Mucosa of descending colon (tissue), 3 donors: ENCODE measurements at places on chromosomes 7 and 10. TPM values are rescaled to one million over a fixed set of nuclear protein-coding genes. Genes with fewer than 3 reads are reported as not detected.

- no peak for DNase-seq
These were observed 41.4 kb downstream of the CSTF2T start for GRCh38 chr10:51658000-51658399.

GRCh38 chr7:106643216-106644000, 17.6 kb downstream of the CCDC71L start:
- no peak for DNase-seq

- no peak for DNase-seq
These were observed 397.8 kb downstream of the EXOC4 start for GRCh38 chr7:133650487-133651300.

DNA sequence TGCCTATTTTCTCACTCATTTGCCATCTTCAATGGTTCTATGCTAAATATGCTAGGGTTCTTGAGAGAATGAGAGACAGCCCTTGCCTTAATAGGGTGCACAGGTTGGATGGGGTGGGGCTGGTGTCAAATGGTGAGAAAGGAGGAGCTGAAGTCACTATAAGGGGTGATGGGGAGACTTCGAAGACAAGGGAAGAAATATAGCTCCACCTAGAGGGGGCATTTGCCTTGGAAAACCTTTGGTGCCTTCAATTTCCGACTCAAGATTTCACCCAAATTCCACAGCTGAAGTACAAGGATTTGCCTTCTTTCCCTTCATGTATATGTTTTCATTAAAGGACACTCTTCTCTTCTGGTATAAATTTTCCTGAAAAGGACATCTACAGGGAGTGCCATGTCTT, 5.6 kb downstream of the PTN start:
- DNase-seq = no peak

DNA sequence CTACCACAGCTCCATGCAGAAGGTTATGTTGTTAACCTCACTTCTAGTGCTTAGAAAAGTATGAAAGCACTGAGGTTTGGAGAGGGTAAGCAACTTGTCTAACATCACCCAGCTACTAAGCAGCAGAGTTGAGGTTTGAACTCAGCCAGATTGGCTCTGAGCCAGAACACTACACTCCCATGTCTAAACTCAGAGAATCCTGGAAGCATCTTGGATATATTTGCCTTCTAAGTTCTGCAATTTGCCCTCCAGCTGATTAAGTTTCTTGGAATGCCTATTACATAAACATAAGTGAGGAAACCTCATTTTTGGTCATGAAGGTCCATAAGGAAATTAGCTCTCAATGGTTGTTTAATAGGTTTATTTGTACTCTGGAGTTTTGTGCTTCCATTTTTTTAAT, 78.1 kb upstream of the PHYHIPL start:
- peak; percentile 17 for DNase-seq

DNA sequence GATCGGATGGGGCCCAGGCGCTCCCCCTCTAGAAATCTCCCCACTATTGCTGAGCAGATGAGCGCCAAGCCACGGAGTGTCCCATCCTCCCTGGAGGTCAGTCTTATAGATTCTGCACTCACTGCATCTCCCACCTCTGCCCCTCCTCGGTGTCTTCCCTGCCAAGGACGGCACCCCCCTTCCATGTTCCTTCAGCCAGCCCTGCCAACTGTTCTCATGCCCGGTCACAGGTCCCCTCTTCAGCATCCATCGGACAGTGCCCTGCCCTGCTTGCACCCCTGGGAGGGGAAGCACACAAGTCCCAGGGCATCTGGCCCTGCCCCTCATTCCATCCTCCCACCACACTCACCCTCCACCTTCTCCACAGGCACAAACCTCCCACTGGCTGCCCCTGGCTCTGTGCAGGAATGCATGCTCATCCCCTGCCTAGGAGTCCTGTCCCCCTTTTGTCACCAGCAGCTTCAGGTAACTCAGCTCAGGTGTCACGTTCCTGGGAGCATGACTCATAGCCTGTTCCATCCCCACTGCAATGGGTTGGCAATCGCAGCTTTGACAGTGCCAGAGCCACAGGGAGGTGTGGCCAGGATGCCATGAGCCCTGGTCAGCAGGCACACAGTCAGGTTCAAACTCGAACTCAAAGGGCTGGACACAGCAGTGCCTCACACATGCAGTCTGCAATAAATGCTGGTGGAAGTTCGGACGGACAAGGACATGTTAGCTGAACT, 234.7 kb upstream of the TCERG1L start:
- DNase-seq = no peak

DNA sequence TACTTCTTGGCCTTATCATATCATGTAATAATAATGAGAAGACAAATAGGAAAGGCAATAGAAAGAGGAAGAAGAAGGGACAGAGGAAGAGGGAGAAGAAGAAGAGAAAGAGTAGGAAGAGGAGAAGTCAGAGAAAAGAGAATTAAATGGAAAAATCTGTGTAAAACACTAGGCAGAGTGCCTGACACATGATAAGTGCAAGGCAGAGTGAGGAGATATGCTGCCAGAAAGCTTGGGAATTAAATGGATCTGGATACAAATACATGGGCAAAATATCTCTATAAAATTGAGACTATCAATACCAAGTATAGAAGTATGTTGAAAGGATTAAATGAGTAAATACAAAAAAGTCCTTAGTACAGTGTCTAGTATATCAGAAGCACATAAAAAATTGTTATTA, 124.8 kb downstream of the CACNA2D1 start:
- no peak for DNase-seq

DNA sequence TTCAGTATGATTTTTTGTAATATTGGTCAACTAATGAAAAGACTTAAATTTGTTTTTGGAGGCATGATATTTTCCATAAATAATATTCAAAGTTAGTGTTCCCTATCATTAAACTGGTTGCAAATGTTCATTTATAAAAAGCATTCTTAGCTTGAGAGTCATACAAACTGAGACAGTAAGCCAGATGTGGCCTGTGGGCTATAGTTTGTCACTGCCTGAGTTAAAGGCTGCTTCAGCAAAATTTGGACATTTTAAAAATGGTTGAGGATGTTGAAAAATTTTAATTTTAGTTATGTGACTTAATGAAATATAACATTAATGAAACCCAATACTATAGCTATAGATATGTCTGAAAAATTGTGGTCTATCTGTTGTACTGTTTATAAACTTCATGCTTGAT, 180.2 kb upstream of the CACNA2D1 start:
- DNase-seq = no peak

GRCh38 chr10:13604357-13605040, 17.7 kb downstream of the PRPF18 start:
- no peak for DNase-seq

DNA sequence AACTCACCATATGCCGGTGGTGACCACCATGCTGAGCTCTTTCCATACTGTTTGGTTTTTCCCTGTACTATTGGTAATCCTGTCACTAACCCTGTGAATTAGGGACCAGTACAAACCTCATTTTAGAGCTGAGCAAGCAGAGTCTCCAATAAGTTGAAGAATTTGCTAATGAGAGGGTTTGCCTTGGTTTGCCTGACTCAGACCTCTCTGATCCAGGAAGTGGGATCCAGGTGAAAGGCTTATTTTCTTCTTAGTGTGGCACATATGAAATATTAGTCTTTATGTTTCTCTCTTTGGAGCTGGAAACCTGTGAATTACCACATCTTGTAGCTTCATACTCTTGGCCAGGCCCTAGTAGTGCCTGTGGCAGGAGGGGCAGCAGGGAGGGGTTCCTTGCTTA, 114.1 kb upstream of the IGFBP3 start:
- DNase-seq = no peak

GRCh38 chr10:14812271-14812670, 25.6 kb downstream of the CDNF start:
- no peak for DNase-seq

DNA sequence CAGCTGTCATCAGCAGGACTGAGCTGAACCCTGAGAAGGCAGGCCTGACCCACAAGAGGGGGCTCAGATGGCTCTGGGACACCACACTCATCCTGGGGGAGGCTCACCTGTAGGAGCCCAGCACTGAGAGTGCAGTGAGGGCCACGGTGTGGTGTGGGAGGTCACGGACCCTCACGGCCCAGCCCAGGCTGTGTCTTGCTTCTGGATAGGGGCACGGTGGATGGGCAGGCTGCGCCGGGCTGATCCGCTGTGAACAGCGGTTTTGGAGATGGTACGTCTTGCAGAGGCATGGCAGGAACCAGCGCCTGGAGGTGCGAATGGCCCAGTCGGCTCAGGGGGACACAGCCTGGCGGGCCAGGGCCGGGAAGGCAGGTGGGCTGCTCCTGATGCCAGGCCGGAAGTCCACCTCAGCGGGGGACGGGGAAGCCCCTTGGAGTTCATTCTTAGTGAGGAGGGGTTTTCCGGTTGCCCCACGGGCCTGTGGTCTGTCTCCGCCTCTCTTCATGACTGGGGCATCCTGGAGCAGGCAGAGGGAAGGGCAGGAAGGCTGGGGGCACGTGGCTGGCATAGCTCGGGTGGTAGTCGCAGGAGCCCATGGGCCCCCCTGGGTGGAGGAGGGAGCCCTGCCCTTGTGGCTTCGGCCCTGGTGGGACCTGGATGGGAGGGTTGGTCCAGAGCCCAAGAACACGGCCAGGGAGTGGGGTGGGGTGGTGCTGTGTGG, 112.5 kb downstream of the UNCX start:
- no peak for DNase-seq

DNA sequence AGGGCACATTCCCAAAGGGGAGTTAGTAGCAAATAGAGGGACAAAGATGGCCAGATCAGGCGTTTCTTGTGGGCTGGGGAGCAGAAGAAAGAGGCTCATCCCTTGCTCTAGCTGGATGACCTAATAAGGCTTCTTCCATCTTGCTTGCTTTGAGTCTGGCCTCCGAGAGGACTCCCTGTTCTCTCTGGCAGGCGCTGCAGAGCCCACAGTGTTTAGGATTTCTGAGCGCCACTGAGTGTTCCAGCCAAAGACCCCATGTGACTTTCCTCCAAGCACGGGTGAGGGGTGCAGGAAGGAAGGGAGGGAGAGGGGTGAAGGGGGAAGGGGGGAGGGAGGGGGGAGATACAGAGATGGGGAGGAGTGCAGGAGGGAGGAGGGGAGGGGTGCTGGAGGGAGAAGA, 203.8 kb upstream of the SVIL start:
- no peak for DNase-seq

GRCh38 chr10:12025591-12025990, 17.0 kb downstream of the UPF2 start:
- DNase-seq = no peak

DNA sequence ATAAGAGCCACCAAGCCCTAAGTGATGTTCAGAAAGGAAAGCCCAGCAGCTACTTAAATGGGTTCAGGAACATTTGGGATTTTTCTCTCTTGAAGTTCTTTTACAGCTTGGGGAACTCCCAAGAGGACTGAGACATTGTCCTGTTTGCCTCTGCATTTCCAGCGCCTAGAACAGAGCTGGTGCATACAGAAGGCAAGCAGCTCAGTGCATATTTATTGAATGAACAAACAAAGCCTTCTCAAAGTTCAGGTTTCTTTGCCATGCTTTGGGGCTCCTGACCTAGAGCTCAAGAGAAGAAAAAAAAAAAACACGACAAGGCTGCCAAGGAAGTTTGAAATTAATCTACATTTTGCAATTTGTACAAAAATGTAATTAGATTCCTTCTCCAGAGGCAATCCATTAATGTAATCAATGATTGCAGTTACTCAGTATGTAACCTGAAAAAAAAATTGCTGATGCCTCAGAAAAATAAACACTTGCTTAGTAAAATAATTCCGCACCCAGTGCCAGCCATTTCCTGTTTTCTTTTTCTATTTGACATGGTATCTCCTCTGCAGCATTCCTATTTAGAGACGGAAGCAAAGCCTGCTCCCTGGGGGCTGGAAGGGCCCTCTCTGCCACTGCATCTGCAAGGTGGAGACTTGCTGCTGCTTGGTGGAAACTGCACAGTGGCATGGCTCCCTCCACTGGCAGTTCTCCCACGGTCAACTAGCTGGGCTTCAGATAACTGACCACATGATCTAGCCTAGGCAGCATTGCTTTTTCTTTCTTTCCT, 157.3 kb downstream of the TMEM178B start:
- DNase-seq = no peak

- DNase-seq = no peak
These were observed 345.9 kb downstream of the PLXDC2 start for GRCh38 chr10:20162123-20162522.

- no peak for DNase-seq
These were observed 106.5 kb upstream of the SEMA3C start for GRCh38 chr7:81025360-81025759.

- DNase-seq = no peak
These were observed 19.5 kb downstream of the GLI3 start for GRCh38 chr7:42217548-42217947.

DNA sequence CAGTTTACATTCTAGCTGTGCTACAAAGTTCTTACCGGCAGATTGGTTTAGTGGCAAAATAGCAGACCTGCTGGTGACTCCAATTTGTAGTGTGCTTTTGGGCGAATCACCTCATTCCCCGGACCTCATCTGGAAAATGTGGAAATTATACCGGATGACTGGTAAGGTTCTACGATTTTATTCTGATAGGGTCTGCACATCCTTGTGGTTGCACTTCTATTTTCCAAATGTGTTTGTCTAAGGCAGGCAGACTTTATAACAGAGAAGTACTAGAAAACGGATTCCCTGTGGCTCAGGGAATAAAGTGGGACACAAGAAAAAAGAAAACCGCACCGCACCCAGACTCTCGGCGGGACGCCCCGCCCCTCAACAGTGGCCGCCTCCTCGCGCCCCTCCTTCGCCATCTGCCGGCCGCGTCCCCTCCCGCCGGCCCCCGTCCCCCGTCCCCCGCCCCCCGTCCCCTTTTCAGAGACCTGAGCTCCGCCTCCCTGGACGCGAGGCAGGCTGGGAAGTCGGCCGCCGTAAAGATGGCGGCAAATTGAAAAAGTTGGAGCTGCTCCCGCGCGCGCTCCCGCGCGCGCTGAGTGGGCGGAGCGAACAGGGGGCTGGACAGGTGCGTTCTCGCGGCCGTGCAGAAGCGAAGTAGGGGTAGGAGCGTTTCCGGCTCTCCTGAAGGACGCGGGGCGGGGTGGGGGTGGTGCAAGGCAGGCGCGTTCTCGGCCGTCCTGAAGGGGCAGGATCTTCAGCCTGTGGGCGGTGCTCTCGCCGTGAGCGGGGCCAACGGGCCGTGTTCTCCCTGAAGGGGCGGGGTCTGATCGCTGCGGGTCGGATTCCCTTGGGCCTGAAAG, 532 bp upstream of the CCM2 start:
- DNase-seq = peak; percentile 99

The NUTM2A gene
- total RNA-seq = 2.4 TPM

The C7orf33 gene
- total RNA-seq = not detected

The AIMP2 gene
- total RNA-seq = 47.3 TPM

The ANKRD61 gene
- total RNA-seq = not detected

The SPDYE1 gene
- not detected for total RNA-seq

The APBB1IP gene
- 2.9 TPM for total RNA-seq

The CCL24 gene
- 3.4 TPM for total RNA-seq

The CAV1 gene
- total RNA-seq = 248 TPM

The CCDC146 gene
- total RNA-seq = 7.5 TPM

The EN2 gene
- total RNA-seq = not detected

The MARVELD1 gene
- 37.7 TPM for total RNA-seq

The ACBD7 gene
- 0.22 TPM for total RNA-seq

The CFAP43 gene
- total RNA-seq = 0.22 TPM
